ENCODE measurements at places on chromosomes 11 and 22. TPM values are rescaled to one million over a fixed set of nuclear protein-coding genes. Genes with fewer than 3 reads are reported as not detected.

- DNase-seq, result no peak
Observed at GRCh38 chr11:64890522-64890939, 12.1 kb upstream of the EHD1 start.

DNA sequence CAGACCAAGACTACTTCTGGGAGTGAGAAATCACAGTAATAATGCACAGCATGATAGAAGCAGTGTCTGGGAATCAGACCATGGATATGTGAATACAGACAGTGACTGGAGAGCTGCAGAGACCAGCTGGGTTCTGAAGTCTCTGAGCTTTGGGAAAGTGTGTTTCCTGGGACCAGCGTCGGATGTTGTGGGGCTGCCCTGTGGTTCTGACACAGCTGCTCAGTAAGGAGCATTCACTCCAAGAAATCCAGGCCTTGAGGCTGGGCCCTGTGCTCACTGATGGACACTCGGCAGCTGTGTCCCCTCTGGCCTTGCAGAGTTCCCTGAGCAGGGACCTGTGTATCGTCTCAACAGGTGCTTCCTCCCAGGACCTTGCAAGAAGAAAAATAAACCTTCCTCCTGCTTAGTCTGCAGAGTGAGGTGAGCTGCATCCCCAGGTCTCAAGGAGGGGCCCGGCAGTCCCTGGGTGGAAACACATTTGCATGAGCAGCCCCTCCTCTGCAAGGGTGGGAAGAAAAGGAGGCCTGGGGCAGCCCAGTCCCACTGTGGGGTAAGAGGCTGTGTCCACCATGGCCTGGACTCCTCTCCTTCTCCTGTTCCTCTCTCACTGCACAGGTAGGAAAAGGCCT, 107.9 kb downstream of the VPREB1 start:
- no peak for DNase-seq

DNA sequence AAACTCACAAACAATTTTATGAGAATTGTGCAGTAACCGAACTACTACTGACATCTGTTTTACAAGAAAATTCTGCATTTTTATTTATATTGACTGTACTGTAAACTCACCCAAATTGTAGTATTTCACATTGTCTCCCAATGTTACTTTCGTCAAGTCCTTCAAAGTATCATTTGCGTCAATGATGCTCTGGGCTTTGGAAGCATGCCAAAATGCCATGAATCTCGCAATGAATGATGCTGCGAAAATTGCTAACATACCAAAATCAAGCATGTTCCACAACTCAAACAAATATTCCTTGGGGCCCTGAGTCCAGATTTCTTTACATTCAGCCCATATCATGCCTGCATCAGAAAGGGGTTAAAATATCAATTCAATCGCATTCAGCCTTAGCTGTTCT, 107.6 kb downstream of the TRPC6 start:
- DNase-seq, result no peak

Gene KRTAP5-9
- 0.13 TPM for polyA plus RNA-seq

Gene OR8G5
- not detected for polyA plus RNA-seq

- no peak for DNase-seq
Observed at GRCh38 chr11:34613552-34614056, 7.3 kb upstream of the EHF start.

Gene CCDC86
- polyA plus RNA-seq, result 12.9 TPM

Gene REXO2
- 84.1 TPM for polyA plus RNA-seq

- DNase-seq, result no peak
Observed at GRCh38 chr11:128367573-128367972, 219.8 kb downstream of the ETS1 start.

Gene OR4D11
- not detected for polyA plus RNA-seq

GRCh38 chr22:24432059-24432853, 4.9 kb downstream of the ADORA2A start:
- peak; percentile 69 for DNase-seq

GRCh38 chr11:63945477-63946163, 6.8 kb downstream of the NAA40 start:
- DNase-seq, result peak; percentile 61

Gene MPPED2
- polyA plus RNA-seq, result 4.3 TPM

GRCh38 chr11:131886201-131886600, 515.8 kb downstream of the NTM start:
- DNase-seq, result no peak

Gene APOL4
- 14.6 TPM for polyA plus RNA-seq

DNA sequence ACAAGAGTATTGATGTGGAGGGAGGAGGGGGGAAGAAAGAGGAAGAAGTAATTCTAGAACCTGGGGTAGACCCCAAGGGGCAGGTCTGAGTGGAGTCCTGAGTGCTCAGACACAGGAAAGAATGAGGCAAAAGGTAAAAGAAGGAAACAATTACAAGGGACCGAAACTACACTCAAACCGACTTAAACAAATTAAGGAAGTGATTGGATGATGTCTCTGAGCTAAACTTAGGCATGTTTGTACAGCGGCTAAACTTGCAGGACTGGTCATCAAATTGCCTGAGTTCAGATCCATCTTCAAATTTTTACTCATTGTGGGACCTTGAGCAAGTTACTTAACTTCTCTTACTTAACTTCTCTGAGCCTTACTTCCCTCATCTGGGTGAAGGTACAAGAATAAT, 86.3 kb upstream of the LRRC55 start:
- DNase-seq, result no peak

Gene RASGRP2
- 6.5 TPM for polyA plus RNA-seq

DNA sequence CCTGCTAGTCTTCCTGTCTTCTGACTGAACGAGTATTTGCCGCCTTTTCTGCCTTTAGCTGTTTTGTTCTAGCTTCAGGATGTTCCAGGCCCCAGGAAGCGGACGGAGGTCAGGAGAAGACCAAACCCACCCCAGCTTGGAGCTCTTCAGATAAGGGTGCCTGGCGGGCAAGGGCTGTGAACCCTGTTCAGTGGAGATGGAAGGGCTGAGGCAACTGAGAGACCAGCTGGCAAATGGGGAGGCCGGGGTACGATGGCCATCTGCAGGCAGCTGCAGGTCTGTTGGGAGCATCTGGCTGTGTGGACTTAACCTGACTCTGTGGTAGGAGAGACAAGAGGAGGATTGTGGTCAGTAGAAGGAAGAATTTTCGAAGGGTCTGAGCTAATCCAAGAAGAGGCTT, 95.6 kb downstream of the CHST1 start:
- no peak for DNase-seq

GRCh38 chr11:15976433-15977045, 379.8 kb downstream of the SOX6 start:
- no peak for DNase-seq

Gene ELP4
- 27.5 TPM for polyA plus RNA-seq

Gene LARGE1
- polyA plus RNA-seq, result 31.5 TPM

Gene GGTLC3
- 0.53 TPM for polyA plus RNA-seq

- DNase-seq, result no peak
Observed at GRCh38 chr11:77142091-77142975, 14.3 kb downstream of the MYO7A start.

DNA sequence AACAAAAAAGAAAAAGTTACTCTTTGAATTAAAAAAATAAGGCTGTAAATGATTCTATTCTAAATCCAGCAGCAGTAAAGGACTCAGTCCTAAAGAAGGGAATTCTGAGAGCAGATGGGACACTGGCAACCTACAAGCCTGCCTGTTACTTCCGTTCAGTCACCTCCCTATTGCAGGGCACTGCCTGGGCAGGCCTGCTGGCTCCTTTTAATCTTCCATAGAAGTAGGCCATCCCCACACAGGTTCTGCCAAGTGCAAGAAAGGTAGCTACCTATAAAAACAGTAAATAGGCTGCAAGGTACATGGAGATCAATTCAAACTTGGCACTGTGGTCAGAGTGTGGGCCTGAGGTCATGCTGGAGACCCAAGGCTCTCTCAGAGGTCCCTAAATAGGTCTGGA, 136.4 kb downstream of the TRIM44 start:
- no peak for DNase-seq

DNA sequence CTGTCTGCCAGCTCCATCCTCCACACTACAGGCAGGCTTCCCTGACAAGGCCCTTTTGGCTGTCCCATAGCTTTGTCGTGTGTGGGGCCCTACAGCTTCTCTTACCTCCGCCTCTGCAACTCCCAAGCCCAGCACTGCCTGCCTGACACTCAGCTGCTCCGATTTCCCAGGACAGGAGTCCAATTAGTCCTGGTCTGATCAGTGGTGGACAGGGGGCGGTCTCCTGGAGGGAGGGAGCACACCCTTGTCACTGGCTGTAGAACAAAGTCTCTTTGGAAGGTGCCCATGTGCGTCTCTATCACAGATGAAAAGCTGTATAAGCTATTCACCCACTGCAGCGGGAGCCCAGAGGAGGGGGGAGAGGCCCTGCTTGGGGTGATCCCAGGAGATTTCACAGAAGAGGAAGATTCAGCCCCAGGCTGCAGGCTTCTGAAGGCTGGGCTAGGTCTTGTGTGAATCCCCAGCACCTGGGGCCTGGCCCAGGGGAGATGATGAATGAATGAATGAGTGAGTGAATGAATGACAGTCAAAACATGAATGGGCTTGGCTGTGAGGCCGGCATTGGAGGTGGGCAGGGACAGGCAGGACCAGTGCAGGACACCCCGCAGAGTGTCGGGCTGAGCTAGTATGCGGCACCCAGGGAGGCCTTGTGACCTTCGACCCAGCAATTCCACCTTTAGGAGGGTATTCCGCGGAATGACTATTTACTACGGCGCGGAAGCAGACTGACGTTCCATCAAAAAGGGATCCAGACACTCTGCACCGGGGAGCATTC, 142.4 kb downstream of the CACNA1I start:
- DNase-seq, result no peak

Gene IFTAP
- 48.6 TPM for polyA plus RNA-seq

DNA sequence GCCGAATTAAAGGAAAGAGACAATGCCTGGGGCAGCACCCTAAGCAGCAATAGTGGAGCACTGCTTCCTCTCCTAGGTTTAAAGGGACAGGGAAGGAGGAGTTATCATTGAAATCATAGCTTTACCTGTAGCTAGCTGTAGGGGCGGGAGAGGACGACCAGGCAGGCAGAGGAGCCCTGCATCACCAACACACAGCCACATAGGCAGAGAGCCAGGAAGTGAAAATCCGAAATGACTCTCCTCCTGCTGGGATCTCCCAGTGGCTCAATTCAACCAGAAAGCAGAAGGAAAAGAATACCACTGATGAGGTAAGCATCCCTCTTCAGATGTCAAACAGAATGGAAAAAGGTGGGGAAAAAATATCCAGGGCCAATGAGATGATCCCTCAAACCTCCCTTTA, 20.4 kb downstream of the MRGPRX4 start:
- DNase-seq, result no peak
